Effector memory CD8-positive, alpha-beta T cell (primary cell): ENCODE measurements at places on chromosomes 11 and 22.

DNA sequence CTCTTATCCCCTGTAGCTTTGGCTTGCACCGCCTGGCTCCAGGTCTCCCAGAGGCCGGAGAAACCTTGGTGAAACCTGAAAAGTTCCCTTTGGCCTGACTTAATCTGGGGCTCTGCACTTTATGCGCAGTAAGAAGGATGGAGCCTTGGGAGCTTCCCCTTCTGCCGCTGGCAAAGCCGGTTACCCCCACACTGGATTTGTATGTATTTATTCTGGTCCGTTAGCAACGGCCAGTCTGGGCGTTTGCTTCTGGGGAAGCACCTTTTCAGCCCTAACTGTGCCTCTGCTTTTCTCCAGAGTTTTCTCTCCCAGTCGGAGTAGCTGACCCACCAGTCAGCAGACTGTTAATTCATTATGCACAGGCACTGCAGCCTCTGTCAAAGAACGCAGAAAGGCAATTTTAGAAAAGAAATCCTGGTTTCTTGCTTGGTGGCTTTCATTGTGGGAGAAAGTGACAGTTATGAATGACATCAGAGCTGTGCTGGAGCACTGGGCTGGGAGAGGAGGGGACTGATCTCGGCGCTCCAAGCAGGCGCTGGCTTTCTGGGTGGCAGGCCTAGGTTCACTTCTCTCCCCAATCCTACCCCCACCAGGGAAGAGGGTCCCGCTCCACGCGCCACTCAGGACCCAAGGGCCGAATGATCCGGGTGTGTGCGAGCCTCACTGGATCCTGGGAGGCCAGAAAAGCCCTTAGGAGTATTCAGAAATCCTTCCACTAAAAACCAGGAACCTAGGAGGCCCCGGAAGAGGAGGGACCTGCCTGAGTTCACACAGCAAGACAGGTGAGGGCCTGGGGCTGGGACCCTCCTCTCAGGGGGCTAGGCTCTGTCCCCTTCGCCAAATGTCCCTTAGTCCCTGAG is 70.2 kb downstream of the RTL6 start:
- no peak for DNase-seq

DNA sequence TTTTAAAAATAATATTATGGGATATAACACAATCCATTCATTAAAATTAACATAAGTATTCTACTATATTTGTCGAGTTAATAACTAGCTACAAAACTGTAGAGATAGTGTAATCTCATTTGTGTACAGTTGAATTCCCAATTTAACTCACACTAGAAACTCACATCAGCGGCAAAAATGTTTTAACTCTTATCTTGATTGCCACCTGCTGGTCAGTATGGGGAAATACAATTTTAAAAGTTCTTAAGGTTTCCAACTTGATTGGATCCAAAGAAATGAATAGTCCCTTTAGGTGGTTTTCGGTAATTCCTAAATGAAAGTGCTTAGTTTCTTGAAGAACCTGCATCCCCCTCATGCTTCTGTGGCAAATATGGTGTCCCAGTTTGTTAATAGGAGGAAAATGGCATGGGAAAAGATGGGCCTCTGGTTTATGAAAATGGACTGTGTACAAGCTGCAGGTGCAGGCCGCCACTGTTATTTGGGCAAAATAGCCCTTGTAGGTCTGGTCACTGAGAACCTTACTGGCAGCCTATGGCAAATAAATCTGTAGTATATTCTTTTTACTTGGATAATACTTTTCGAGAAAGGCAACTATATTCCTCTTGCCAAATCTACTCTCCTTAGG is 33.7 kb upstream of the SLC17A6 start:
- DNase-seq = no peak

GRCh38 chr22:20576445-20576816 is 69.0 kb downstream of the MED15 start:
- DNase-seq = no peak

DNA sequence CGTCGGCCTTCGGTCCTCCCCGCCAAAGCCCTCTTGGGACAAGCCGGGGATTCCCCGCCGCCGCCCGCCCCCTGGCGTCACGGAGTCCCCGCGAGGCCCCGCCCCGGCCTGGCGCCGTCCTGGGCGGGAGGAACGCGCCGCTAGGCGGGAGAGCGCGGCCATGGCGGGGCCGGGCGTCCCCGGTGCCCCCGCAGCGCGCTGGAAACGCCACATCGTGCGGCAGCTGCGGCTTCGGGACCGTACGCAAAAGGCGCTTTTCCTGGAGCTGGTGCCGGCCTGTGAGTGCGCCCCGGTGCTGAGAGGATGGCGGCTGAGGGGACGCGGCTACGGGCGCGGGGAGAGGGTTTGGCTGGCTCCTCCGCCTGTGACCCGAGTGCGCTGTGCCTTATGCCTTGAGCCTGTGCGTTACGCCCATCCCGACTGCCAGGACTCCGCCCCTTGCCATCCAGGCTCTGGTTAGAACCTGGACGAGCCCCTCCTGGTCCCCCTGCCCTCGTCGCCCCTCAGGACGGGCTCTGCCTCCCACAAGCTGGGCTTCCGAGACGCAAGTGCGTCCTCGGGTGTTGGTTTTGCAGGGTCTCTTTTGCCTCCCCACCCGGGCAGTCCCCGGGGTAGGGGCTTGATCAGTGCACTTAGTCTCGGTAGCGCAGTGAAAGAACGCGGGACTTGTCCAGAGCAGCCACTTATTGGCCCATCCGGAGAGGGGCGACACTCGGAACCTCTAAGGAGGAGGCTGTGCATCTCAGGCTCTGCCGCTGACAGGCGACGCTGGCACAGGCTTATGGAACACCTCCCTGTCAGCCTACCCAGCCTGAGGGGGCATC is at the start of gene ATG16L2:
Gene ATG16L2, plus strand, starts transcription at position 126 of the 824 bp plus-strand sequence. Its CDS starts 35 bp downstream, at position 161.
- DNase-seq = peak; percentile 89

DNA sequence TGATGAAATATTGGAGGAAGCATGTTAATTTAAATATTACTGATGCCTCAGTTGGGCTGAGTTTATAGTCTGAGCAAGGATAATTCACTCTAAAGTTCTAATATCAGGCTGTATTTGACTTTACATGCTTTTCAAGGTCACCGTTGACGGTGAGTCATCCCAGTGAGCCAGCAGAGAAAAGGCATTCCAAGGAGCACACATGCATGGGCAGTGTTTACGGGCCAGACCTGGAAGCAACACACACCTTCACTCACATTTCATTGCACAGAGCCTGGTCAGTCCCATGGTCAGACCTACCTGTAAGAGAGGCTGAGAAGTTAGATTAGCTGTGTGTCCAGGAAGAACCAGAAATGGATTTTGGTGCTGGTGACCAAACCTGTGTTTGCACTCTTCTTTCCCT is 53.5 kb downstream of the COMMD9 start:
- DNase-seq = no peak

GRCh38 chr11:128985880-128986279 is 43.2 kb upstream of the TP53AIP1 start:
- DNase-seq = no peak

DNA sequence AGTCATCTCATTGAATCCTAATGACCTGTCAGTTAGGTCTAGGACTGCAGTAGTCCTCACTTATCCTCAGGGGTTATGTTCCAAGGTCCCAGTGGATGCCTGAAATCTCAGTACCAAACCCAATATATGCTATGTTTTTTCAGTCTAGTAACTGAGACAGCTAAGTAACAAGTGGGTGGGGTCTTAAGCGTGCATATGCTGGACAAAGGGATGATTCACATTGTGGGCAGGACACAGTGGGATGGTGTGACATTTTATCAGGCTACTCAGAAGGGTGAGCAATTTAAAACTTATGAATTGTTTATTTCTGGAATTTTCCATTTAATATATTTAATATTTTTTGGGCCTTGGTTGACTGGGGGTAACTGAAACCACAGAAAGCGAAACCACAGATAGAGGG is 29.0 kb downstream of the DDX10 start:
- no peak for DNase-seq

GRCh38 chr22:29072193-29072978 is 449 bp upstream of the KREMEN1 start:
- DNase-seq = peak; percentile 74

DNA sequence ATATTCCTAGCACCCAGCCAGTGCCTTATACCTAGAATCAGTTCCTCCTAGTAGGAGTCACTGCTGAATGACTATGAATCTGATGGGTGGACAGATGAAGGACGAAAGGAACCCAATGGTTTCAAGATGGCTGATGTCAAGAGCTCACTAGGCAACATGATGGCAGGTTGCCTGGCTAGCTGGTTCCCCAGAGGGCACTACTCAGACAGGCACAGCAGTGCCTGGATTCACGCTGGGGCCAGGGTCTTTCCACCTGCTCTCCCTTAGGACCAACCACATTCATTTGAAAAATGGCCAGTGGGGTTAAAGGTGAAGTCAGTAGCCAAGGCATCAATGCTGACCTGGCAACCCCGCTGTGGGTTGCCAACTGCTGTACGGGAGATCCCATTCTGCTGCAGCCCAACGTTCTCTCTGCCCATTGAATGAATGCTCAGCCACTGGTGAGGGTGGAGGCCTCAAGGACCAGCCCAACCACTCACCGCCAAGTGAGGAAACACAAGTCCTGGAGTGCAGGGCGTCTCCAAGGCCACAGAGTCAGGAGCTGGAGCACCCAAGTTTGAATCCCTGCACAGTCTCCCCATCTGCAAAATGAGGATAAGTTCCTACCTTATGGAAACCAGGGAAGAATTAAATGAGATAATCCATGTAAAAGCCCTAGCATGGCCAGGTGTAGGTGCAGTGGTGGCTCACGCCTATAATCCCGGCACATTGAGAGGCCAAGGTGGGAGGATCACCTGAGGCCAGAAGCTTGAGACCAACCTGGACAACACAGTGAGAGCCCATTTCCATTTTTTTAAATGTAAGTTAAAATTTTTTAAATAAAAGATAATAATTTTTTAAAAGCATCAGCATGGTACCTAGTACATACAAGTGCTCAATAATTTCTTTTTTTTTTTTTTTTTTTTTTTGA is 12.4 kb downstream of the MYH9 start:
- DNase-seq = no peak

GRCh38 chr11:35165423-35166368 is 26.7 kb downstream of the CD44 start:
- peak; percentile 86 for DNase-seq

DNA sequence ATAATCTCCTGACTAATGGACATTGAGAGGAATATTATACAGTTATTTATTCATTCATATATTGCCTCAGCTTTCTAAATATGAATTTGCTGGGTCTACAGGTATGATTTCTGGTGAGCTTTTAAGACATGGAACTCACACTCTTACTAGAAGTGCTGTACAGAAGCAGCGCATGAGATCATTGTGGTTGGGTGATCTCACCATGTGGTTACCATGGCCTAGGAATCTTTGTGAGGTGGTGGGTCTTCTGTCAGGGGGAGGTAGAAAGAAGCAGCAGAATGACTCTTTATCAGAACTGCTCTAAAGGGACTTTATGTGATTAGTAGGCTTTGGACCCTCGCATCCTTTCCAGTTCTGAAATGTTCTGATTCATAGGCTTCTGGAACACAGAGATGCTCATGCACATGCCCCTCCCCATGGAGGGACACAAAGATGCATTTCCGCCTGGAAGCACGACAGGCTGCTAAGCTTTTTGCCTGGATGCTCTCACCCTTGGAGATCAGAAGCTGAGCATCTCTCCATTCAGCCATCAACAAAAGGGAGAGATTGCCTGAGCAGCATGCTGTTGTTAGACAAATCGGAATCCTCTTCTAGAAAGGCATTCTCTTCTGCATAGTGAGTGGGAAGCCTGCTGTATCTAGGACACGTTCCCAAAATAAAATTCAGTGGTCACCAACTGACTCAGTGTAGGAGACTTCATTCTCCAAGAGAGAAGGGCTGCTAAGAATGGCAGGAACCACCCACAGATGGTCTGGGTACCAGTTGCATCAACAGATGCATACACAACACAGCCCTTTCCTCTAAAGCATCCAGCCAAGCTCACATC is 51.3 kb downstream of the KIRREL3 start:
- no peak for DNase-seq

- DNase-seq = no peak
Measured at GRCh38 chr11:92739491-92739890, 230.0 kb upstream of the MTNR1B start.

DNA sequence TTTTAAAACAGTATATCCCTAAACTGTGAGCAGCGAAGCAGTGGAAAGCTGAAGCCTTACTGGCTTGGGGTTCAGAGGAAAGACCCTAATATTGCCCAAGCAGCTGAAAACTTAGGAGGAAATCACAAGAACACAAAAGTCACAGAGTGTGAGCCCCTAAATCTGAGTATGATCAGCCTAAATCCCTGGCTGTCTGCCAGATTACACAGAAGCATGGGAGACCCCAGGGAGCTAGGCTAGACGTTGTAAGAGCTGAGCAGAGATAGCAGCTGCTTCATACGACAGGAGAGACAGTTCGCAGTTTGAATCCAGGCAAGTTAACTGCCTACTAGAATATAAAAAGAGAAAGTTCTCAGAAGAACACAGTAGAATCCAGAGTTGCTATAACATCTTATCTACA is 81.2 kb downstream of the PACS1 start:
- DNase-seq = no peak

- DNase-seq = no peak
Measured at GRCh38 chr11:86919557-86920210, 35.5 kb downstream of the FZD4 start.

DNA sequence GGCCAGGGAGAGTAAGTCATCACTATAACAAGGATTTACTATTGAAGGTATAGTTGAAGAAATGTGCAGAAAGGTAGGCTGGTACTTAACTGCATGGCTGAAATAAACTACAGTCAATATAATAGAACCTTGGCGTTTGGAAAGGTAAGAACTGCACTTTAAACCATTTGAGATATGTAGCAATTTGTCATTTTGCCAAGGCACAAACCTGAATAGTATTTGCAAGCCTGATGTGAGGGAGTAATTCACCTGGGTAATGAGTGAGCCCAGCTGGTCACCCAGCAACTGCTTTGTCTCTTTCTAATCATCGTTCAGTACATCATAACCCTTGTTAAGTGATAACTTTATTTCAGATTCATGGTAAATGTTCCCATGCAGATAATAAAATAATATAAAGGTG is 62.3 kb upstream of the SCUBE2 start:
- no peak for DNase-seq

DNA sequence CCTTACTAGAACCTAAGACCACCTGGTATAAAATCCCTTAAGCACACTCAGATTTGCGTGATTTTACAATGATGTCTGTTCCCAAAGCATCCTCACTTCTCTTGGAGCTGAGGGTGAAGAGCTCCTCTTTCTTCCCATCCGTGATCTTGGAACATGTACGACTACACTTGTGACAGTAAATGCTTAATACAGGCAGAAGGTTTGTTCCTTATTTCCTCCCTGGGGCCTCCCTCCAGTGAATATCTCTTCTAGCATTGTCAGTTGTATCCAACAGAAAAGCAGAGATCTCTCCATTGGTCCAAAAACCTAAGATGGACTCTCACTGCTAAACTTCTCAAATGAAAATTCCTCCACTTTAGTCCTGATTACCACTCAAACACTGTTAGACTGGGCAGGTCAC is 103.6 kb upstream of the VPREB1 start:
- DNase-seq = no peak

DNA sequence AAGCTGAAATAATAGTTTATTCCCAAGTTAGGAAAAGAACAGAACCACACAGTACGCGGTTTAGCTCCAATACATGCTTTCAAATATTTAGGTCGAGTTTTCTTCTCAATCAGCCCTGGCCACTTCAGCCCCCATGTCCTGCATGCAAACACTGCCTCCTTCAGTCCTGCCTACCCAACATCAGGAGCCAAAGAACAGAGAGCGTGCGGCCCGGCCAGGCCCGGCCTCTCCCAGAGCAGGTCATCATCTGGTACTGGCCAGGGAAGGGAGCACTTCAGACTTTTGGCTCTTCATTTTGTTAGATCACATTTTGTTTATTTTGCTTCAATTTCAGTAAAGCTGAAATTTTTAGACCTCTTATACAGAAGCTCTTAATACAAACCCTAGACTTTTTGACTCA is 6.7 kb downstream of the BRD1 start:
- no peak for DNase-seq
